Tibial artery (tissue), 4 donors: ENCODE measurements at places on chromosomes 6 and 20.

DNA sequence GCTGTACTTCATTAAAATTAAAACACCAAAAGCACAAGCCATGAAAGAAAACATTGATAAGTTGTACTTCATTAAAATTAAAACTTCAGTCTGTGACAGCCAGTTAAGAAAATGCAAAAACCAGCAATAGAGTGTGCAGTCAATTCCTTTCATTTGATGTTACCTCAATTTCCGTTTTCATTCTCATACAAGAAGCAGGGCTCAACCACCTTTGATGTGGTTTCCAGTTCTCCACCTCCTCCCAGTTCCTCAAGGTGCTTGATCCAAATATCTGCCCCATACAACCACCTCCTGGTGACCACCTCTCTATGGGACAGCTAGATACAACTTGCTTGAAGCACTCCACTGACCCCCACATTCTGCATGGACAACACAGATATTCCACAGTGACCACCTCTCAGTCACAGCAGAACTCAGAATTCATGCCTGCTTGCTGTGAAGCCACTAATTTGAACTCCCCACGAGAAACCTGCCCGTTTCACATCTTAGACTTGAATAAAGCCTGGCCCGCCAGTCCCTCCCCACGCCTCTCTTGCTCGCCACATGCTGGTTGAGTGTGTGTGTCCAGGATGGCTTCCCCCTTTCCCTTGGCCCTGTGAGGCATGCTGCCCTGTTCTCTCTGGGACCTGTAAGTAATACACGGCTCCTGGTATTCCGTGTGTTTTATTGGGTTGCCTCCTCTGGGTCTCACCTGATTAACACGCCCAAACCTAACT, 66.1 kb downstream of the FAM50B start:
- DNase-seq: no peak

DNA sequence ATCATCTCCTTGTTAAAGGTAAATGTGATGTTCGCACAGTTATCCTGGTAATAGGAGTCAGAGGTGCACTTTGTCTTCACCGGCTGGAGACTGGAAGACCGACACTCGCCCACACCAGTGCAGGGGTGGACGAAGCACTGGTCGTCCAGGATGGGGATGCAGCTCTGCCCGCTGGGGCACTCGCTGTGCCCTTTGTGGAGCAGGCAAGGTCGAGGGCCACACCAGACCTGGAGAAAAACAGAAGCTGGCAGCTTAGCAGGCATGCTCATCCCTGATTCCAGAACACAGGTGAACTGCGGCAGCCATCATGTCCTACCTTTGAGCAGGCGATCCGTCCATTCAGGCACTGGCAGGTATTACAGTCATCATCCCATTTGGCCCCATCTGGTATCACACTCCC, 32.3 kb downstream of the JAG1 start:
- no peak for DNase-seq

- DNase-seq: no peak
These were observed 1930.9 kb upstream of the DEFB115 start for GRCh38 chr20:29326376-29327070.

DNA sequence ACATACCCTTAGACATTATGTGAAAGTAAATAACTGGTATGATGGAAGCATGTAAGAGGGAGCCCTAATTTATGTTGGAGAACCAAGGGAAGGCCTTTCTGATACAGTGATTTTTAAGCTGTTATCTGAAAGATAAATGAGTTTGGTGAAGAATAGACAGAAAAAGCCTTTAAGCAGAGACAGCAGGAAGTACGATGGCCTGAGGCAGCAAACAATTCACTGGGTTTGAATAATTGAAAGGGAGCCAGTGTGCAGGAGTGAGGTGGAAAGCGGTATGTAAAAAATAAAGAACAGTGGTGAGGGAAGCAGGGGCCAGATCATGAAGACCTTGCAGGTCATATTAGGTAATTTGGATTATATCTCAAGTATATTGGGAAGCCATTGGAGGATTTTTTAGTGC, 4.1 kb upstream of the RAB23 start:
- no peak for DNase-seq

GRCh38 chr20:35049776-35050352, 42.7 kb downstream of the TRPC4AP start:
- no peak for DNase-seq

DNA sequence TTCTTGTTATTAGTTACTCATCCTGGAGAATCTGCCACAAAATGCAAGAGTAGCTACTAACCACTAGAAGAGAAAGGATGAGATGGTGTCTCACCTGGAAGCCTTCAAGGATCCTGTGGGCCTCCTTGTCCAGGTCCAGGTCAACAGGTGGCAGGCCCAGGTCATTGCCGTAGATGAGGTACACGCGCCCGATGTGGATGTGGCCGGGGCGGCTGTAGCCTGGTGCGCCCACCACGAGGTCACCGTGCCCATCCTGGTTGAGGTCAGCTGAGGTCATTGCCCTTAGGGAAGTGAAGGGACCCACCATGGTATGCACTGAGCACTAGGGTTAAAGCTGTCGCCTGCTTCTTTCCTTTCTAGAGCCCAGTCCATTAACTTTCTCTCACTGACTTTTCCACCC, 35.5 kb downstream of the GPLD1 start:
- no peak for DNase-seq

- no peak for DNase-seq
These were observed 261.2 kb downstream of the ADGB start for GRCh38 chr6:146859795-146860495.

- no peak for DNase-seq
These were observed 101.8 kb downstream of the MBOAT1 start for GRCh38 chr6:20110478-20110877.

DNA sequence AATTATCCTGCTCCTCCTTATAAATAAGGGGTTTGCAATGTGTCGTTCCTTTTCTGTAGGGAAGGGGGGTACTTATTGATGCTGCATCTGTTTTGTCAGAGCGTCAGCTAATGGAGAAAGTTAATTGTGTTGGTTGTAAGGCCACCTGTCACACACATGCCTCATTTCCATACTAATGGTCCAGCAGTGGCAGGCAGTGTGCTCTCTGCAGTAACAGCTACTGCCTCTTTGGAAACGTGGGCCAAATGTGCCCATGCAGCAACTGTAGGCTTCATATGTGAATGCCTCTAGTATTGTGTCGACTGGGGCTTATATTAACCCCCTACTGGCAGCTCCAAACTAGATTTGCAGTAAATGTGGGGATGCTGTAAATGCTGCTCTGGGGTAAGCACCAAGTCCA, 56.3 kb upstream of the OLIG3 start:
- no peak for DNase-seq

DNA sequence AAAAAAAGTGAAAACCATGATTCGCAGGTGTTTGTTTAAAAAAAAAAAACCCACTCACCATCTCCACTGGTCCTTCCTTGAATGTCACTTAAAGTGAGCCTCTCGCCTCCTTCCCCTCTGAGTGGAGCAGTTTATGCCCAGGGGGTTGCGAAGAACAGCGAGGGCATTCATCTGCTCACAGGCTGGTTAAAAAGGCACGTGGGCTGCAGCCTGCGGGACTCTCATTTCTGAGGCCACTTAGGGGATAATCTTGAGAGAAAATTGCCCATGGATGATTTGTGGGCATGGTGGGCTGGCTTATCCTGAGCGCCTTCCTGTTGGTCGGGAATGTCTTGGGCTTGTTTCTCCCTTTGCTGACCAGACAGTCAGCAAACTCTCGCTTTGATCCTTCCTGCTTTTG, 18.9 kb downstream of the BCAS4 start:
- no peak for DNase-seq

GRCh38 chr20:23332467-23332866, 18.1 kb upstream of the NXT1 start:
- DNase-seq: no peak

DNA sequence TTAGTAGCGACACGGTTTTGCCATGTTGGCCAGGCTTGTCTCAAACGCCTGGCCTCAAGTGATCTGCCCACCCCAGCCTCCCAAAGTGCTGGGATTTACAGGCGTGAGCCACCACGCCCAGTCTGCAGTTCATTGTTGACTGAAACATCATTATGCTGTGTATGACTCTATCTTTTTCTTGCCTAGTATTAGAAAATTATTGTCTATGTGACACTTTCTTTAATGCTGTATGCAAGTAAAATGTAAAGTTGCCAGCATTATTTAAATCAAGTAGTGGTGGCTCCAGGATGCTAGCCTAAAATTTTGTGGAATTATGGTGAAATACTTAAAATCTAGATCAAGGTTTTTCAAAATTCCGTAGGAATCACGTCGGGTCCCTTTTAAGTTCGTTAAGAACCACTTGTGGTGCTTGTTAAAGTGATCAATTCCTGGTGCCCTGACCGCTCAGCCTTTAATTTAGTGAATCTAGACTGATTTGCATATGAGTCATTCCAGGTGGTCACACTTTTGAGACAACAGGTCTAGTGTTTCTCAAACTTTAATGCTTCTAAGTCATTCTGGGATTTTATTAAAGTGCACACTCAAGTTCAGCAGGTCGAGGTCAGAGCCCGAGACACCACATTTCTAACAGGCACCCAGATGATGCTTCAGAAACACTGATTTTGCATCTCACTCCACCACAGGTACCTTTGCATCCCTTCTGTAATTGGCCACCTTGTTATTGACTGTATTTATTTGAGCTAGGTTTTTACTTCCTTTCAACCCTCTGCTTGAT, 132.6 kb upstream of the MTHFD1L start:
- no peak for DNase-seq

GRCh38 chr6:34982424-34982852, 93.4 kb downstream of the ANKS1A start:
- no peak for DNase-seq

DNA sequence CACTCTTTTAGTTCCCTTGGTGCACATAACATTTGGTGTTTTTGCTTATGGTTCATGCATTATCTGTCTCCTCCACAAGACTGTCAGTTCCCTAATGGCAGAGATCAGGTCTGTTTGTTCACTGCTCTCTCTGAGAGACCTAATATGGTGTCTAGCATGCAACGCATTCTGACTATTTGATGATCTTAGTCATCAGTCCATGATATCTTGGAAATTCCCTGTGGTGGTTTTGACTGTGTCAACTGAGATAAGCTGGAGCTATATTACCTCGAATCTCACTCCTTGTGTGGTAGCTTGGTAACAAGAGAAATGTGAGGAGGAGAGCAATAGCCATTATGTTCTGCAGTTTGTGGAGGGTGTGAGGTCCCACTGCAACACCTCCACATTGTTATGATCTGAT, 229.8 kb downstream of the FRK start:
- DNase-seq: no peak

GRCh38 chr6:144555066-144555465, 269.9 kb downstream of the UTRN start:
- no peak for DNase-seq

DNA sequence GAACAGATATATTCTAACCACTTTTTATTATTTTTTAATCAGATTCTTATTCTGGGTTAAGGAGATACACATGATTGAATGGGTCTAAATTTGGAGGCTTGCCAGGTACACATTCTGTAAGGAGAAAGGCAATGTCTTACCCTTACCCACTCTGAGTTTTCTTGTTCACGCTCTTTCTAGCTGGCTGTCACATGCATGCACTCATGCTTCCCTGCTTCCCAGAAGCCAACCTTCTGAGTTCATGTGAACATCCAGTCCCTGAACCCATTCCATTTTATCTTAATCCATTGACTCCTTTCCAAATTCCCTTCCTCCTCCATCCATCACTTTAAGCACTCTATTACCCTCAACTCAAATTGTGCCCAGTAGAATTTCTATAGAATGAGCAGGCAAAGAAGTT, 17.5 kb upstream of the MOCS1 start:
- no peak for DNase-seq

DNA sequence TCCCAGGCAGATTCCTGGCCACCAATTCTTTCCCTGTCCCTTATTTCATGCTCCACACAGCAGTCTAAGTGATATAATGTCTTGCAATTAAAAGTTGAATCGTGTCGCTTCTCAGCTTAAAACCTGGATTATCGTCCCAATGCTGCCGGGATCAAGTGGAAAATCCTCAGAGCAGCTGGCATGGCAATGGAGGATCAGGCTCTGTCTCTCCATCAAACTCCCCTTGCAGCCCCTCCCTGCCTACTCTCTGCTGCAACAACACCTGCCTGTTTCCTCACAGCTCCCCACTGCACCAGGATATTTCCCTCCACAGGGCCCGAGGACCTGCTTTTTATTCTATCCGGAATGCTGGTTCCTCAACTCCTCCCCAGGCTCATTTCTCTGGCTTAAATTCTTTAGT, 277.1 kb downstream of the SYNE1 start:
- no peak for DNase-seq

- DNase-seq: peak; percentile 51
These were observed 1.8 kb upstream of the SAMD5 start for GRCh38 chr6:147506704-147507114.

DNA sequence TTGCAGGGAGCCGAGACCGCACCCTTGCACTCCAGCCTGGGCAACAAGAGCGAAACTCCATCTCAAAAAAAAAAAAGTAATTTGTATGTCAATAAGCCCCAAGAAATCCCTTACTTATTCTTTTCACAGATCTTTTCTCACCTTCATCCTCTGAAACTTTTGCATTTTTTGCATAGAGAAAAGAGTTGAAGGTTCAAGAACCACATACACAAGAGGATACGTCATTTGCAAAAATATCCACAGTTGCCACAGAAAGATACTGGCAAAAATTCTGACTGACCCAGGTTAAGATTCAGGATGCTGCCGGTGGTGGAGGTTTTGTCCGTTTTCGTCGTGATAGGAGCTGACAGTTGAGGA, 94.5 kb downstream of the ZMYND8 start:
- no peak for DNase-seq

DNA sequence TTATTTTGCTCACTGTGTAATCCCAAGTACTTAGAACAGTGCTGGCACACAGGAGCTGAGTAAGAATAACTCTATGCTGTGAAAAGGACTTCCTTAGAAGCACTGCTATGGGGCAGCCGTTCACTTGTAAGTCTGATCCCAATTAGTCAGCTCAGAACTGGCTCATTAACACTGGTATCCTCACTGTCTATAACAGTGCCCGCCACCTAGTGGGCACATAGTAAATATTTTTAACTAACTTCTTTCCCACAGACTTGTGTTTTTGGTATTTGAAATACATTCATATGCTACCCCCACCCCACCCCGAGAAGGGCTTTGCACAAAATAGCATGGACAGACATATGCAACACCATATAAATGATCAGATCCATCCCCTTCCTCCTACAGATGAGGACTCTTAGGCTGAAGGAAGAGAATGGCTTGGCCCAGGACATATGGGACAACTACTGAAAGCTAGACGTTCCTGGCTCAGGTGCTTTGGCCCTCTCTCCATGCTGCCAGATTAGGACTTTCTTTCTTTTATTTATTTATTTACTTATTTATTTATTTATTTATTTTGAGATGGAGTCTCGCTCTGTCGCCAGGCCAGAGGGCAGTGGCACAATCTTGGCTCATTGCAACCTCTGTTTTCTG, 47.1 kb downstream of the DST start:
- no peak for DNase-seq

- DNase-seq: no peak
These were observed 53.8 kb downstream of the PKIB start for GRCh38 chr6:122663981-122664380.

- peak; percentile 77 for DNase-seq
These were observed 20.9 kb downstream of the MAP1LC3A start for GRCh38 chr20:34579191-34579978.
